ENCODE measurements at places on chromosomes 7 and 10.

DNA sequence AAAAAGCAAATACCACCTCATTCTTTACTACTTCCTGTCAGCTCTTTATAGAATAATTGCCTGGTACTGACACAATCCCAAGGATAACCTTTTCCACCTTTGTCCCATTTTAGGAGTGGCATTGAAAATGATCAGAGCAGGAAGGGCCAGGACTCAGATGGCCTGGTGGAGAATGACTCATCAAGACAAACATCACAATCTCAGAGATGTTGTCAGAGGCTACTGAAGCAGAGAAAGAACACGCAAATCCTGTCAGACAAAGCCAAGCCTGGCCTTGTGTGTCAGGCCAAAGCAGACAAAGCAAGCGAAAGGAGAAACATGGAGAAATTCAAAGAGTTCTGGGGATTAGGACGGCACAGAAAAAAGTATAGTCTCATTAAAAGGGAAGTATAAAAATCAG lies 40.9 kb downstream of the NSUN6 start:
- DNase-seq: no peak

DNA sequence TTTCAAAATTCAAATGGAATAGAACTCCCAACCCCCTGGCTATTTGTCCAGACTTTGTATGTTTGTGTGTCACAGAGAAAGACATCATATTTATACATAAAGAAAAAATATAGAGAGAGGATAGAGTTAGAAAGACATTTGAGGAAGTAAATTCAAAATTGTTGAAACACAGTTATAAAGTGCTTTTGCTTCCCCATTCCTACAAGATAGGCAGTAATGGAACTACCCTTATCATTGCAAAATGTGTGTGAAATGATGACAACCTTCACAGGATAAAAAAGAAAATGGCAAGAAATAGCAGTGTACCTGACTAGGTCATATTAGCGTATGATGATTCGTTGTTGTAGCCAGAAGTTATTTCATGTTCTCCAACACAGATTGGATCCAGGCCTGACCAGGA lies 63.1 kb downstream of the FZD1 start:
- DNase-seq: no peak

- DNase-seq: no peak
Observed at GRCh38 chr7:13240349-13240748, 552.9 kb downstream of the ARL4A start.

DNA sequence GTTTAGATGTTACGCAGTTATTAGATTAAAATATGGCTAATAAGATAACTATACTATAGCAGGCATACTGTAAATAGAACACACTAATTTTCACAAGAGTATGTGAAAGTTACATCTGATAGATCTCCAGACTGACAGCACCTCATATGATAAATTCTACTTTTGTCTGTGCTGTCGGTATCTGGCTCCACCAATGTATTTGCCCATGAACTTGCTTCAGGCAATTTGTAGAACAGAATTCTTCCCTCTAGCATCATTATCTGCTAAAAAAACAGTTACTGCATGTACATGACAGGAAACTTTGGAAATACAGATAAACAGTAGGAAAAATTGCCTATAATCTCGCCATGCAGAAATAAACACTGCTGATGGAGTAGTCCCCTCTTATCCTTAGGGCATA lies 137.7 kb downstream of the WNT2 start:
- DNase-seq: no peak

GRCh38 chr7:23022258-23022769 lies 8.4 kb upstream of the HYCC1 start:
- DNase-seq: no peak

DNA sequence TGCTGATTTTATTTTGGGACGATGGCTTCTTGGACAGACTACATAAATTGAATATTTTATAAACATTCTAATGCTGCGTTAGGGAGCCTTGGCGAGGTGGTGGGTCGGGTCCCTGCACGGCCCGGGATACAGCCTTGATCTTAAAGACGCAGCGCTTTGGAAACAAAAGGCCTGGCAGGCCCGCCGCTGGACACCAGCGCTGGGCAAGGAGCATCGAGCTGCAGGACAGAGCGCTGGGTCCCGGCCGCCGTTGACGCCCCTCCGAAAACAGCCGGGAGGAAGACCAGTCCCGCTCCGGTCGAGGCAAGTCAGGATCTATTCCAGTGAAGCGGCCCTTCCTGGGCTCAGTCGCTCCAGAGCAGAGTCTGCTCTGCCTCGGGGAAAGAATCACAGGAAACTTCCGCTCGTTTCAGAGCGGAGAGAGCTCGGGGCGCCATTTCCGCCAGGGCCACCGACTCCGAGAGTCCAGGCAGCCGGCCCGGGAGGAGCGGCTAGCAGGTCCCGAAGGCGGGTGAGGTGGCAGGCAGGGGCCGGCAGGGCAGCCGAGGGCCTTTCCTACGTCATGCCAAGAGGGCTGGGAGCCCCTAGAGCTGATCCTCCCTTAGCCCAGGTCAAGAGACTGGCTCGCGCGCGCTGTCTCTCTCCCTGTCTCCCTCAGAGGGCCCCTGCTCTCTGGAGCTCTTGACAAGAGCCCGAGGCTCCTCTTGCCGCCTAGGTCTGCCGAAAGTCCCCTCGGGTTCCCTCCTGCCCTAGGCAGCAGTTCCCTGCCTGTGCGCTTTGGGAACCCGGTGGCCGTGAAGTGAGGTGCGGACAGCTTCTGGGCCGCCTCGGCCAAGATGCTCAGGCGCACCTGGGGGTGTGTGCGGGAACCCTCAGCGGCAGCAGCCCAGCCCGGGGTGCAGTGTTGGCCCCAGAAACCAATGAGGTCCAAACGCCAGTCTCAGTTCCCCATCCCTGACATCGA lies 1.4 kb upstream of the DRGX start:
- peak; percentile 48 for DNase-seq

- DNase-seq: no peak
Observed at GRCh38 chr7:102973096-102973802, 60.4 kb downstream of the LRRC17 start.

DNA sequence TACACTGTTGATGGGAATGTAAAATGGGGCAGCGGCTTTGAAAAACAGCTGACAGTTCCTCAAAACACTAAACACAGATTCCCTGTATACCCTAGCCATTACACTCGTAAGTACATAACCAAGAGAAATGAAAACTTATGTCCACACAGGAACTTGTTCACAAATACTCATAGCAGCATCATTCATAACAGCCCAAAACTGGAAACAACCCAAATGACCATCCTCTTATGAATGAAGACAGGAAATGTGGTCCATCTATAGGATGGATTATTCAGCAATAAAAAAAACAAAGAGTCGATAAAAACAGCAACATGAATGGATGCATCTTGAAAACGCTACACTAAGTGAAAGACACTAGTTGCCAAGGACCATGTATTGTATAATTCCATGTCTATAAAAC lies 23.7 kb downstream of the NMT2 start:
- no peak for DNase-seq

GRCh38 chr10:124183617-124184016 lies 90.2 kb upstream of the CHST15 start:
- no peak for DNase-seq

- peak; percentile 85 for DNase-seq
Observed at GRCh38 chr7:121081327-121081936, 92.9 kb downstream of the CPED1 start.

DNA sequence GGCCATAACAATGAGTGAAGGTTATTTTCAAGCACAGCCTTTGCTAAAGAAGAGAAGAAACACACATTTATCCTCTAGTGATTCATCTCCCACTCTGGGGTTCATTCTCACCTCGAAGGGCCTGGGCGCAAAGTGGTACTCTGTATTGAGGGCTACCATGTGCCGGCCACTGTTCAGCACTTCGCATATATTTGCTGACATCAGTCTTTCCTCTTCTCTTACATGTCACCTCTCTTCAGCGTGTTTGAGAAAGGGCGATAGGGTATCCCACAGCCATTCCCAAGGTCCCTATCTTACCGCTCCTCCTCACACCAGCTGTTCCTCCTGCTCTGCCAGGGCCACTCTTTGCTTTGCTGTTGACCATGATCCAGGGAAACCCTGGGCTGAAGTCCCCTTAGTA lies 48.8 kb upstream of the ECHDC3 start:
- no peak for DNase-seq

- DNase-seq: no peak
Observed at GRCh38 chr7:29955799-29956486, 33.7 kb downstream of the SCRN1 start.

GRCh38 chr7:47580175-47580706 lies 1.7 kb downstream of the TNS3 start:
- no peak for DNase-seq

- no peak for DNase-seq
Observed at GRCh38 chr7:128791972-128792327, 182 bp downstream of the CCDC136 start.

- no peak for DNase-seq
Observed at GRCh38 chr10:120580918-120581895, 124.2 kb downstream of the PLPP4 start.

DNA sequence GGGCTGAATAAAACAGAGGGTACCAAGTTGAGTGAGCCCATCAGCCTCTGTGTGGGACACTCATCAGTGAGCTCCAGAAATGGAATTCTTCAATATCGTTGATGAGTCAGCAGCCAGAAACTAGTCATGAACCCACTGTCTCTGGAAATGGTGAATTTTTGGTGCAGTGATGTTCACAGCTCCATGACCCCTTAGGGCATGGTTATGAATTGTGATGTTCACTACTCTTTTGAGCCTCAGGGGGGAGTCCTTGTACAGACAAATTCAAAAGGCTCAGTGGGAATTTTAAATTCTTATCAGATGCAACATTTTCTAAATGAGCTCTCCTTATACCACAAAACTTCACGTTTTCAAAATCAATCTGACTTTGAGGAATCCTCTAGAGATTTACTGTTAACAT lies 335.7 kb downstream of the PHTF2 start:
- peak; percentile 31 for DNase-seq

DNA sequence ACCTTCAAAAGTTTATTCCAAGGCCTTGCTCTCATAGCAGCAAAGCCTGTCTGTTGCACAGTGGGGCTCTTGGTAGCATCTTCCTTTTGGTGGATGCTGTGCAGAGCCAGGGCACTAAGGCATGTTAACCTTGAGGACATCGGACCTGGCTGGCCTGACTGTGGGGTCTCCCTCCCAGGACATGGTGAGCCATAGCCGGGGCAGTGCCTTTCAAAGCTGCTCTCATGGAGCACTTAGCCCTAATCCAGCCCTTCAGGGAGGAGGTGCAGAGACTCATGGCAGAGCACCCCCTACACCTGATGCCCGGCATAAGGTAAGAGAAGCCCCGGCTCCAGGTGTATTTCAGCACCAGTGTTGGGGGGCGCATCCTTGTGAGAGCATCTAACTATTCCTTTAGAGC lies 941.4 kb upstream of the ZNF722 start:
- DNase-seq: no peak

GRCh38 chr7:16975712-16976111 lies 93.9 kb upstream of the AGR3 start:
- DNase-seq: no peak

Data from brain (organoid and tissue), 16 donors.